ENCODE measurements at places on chromosomes 16 and 17.

DNA sequence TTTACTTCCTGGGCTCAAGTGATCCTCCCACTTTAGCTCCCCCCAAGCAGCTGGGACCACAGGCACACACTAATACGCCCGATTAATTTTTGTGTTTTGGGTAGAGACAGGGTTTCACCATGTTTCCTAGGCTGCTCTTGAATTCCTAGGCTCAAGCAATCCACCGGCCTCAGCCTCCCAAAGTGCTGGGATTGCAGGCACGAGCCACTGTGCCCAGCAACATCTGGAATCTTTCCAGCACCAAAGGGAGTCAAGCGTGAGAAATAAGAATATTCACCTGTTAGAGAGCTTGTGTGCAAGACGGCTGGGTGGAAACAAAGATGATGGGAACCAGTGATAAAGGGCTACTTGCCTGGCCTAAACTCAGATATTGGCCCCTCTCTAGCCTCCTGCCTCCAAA lies 14.2 kb upstream of the ALOX12B start:
- no peak for DNase-seq

- DNase-seq: peak; percentile 45
Measured at GRCh38 chr16:1706386-1707192, 594 bp downstream of the MAPK8IP3 start.

DNA sequence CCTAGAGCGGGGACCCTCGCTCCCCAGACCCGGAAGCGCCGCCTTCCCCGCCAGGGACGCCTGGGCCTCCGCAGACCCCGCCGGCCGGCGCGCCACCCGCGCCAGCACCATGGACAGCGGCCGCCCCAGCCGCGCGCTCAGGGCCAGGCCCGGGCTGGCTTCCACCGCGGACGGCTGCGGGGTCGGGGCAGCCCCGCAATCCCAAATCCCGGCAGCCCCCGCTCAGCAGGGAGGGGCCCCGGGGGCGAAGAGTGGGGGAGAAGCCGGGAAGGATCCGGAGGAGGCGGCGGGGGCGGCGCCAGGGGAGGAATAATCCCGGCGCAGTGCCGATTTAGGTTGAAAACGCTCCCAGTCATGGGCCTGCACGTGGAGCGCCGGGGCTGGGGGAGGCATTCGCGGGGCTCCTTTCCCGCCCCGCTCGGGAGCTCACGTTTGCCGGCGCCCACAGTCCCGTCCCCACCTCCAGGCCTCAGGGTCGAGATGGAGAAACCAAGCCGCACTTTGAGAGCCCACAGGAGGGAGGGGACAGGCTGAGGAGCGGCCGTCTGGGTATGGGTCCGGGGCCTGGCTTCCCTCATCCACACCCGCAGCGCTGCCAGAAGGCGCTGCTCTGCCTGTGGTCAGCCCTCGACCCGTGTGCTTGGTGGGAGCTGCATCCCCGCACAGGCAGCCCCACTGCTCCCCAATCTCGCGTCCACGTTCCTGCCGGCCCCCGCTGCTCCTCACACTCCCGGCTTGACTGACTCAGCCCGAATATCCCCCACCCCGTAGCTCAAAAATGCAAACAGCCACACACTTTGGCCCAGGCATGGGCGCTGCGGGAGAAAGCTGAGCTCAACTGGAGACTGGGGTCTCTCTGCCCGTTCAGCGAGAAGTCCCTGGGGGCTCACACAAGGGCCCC lies 4.7 kb downstream of the FBXL16 start:
- peak; percentile 53 for DNase-seq

DNA sequence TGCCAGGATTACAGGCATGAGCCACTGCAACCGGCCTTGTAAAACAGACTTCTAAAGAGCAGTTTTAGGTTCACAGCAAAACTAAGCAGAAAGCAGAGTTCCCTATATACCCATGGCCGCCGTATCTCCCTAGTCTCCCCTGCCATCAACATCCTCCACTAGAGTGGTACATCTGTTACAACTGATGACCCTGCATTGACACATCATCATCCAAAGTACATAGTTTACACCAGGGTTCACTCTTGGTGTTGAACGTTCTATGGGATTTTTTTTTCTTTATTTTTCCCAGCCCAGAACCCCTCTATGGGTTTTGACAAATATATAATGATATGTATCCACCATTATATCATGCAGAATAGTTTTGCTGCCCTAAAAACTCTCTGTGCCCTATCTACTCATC lies 155.2 kb downstream of the RAB11FIP4 start:
- no peak for DNase-seq

DNA sequence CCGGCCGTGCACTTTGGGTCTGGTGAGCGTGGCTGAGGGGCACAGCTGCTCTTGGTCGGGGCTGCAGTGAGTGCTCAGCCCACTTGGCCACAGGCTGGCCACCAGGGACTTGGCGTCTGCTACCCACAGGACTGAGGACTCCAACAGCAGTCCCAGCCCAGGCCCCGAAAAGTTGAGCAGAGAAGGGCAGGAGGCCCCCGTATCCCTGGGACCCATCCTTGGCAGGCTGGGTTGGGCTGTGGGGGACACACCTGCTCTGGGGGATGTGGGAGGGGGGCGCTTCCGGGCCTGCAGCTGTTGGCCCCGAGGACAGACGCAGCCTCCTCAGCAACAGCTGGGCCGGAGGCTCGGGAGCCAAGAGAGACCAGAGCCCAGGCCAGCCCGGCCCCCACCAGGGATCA lies 19.4 kb upstream of the SSTR5 start:
- no peak for DNase-seq

DNA sequence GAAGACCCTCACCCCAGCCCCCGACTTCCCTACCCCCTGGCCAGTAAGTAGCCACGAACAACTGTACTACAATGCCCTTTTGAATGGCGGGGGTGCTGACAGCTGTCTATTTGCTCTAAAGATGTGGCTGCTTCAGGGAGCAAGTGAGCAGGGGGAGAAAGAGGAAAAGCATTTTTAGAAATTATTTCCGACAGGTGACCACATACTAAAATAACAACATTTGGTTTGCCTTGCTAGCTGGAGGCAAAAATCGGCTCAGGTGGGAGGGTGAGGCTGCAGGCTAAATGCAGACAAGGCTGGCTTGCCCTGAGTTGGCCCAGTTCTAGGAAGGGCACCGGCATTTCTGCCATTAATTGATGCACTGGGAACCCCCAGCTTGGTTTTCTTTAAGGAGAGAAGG lies 188.5 kb downstream of the XYLT1 start:
- no peak for DNase-seq

DNA sequence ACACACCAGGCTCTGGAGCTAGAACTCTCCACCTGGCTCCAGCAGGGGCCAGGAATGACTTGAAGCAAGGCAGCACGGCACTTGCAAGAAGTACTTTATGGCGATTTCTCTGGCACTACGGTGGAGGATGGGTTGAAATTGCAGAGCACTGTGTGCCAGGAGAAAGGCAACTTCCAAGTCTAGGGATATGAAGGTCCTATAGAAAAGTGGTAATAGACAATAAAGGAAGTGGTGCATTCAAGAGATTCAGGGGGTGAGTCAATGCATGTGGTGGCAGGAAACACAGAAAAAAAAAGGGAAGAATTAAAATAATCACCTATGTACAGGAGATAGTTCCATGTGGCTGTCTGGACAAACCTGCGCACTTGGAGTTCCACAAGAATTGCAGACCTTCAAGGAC lies 240.3 kb upstream of the DYNLRB2 start:
- DNase-seq: no peak

DNA sequence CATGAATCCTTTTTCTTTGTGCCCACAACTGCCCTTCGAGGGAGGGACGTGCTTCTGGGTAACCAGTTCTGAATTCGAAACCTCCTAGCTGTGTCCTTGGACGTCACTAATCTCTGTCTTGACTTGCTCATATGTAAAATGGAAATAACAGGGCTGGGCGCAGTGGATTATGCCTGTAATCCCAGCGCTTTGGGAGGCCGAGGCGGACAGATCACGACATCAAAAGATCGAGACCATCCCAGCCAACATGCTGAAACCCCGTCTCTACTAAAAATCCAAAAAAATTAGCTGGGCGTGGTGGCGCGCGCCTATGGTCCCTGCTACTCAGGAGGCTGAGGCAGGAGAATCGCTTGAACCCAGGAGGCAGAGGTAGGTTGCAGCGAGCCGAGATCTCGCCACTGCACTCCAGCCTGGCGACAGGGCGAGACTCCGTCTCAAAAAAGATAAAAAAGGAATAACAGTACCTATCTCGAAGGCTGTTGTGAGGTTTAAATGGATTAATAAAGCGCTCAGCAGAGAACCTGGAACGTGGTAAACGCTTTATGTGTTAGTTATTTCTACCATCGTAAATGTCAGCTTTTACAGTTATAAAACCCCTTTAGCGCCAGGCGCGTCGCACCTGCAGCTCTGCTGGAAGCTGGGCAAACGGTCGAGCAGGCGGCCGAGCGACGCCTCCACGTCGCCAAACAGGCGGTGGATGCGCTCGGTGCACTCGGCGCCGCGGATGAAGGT lies 641 bp downstream of the COG8 start:
- DNase-seq: no peak

DNA sequence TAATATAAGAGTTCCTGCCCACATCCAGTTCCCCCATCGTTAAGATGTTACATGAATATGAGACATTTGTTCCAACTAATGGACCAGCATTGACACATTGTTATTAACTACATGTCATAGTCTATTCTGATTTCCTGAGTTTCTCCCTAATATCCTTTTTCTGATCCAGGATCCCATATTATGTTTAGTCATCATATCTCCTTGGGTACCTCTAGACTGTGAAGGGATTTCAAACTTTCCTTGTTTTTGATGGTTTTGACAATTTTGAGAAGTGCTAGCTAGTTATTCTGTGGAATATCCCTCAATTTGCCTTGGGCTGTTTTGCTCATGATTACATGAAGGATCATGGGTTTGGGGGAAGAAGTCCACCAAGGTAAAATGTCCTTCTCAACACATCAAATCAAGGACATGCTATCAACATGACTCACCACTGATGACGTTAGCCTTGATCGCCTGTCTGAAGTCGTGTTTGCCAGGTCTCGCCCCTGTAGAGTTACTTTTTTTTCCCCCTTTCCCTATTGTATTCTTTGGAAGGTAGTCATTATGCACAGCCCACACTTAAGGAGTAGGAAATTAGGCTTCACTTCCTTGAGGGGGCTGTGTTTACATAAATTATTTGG lies 42.5 kb downstream of the CACNG3 start:
- no peak for DNase-seq

DNA sequence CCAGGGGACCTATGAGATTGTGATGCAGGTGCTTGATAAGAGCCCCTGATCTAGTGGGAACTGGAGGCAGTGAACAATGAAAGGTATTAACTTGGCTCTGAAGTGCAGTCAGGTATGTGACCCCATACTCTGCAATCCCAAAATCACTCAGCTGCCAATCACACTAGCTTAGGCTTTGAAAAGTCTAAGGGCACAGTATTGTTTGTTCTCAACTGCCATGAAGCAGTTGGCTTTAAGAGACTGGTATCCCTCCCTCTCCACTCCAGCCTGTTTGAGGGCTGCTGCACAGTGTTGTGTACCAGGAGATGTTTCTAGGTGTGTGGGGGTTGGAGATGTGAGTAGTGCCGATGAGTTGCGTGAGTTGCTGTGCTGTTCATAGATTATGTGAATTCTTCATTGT lies 2.4 kb downstream of the YPEL2 start:
- no peak for DNase-seq

DNA sequence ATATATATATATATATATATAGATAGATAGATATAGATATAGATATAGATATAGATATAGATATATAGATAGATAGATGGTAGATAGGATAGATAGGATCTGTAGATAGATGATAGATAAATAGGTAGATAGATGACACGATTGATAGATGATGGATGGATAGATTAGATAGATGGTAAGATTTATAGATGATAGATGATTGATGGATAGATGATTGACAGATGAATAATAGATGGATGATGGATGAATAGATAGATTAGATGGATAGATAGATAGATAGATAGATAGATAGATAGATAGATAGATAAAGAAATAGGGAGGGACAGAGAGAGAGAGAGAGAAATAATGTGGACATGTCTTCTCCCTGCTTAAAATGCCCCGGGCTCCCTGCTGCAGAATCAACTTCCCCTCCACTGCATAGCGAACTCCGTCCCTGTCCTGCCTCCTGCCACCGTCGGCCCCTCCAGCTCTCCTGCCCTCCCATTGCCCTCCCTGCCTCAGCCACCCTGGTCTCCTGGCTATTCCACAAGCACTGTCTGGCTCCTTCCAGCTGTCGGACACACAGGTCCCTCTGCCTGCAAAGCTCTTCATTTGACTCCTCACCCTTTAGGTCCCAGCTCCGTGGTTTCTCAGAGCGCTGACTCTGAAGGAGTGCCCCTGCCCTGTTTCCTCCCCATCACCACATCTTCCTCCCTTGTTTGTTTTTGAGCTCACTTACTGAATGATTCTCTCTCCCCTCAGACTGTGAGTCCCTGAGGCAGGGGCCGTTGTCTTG lies 254.0 kb downstream of the KATNIP start:
- no peak for DNase-seq

DNA sequence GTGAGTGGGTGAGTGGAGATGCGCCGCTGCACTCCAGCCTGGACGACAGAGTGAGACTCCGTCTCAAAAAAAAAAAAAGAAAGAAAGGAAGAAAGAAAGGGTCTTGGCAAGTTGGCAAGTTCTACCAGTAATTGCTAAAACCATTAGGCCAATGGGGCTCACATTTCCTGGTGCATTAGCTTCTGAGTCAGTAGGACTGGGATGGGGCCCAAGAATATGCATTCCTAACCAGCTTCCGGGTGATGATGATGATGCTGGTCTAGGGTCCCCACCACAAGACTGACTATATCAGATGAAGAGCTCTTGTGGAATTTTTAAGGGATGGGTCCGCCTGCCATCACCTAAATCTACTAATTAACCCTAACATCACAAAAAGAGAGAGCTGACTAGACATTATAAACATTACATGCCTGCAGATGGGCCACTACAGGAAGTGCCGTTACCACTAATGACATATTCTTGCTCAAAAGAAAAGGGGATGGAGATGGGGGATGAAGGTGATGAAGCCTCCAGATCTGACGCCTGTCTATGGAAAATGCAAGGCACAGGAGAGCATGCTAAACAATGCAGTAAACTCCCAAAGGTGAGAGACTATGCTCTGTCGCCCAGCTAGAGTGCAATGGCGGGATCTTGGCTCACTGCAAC lies 13.1 kb downstream of the MYH11 start:
- DNase-seq: no peak

DNA sequence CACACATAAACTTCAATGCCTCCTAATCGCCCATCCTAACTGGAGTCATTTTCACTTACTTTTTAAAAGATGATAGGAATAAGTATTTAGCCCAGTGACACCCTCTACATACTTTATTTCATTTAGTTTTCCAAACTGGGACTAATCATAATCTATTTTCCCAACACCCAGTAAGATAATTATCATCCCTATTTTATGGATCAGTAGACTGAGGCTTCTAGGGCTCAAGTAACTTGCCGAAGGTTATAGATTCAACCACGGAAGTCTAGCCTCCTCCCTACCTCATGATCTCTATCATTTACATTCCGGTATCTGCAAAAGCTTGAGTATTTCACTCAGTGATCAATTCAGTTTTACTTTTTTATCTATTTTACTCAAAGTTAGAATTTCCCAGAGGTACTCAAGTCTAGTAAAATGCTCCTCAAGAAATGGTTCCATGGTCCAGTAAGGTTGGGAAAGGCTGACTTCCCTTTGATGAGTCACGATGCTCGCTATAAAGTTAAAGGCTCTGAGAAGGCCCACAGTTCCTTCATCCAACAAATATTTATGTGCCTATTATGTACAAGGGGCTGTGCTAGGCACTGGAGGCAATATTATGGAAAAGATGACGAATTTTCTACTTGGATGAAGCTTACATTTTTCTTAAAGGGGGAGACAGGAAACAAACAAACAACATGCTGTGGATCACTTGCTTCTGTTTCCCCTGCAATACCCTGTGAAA lies 75.1 kb downstream of the TOX3 start:
- DNase-seq: no peak

Measured in stimulated activated CD4-positive, alpha-beta T cell treated with anti-CD3 and anti-CD28 coated beads, Interleukin-12 subunit alpha, Interleukin-12 subunit beta, amount 100 ng/mL, for 4 hours (primary cell).